Tibial nerve (tissue), 4 donors: ENCODE measurements at places on chromosomes 4 and X.

DNA sequence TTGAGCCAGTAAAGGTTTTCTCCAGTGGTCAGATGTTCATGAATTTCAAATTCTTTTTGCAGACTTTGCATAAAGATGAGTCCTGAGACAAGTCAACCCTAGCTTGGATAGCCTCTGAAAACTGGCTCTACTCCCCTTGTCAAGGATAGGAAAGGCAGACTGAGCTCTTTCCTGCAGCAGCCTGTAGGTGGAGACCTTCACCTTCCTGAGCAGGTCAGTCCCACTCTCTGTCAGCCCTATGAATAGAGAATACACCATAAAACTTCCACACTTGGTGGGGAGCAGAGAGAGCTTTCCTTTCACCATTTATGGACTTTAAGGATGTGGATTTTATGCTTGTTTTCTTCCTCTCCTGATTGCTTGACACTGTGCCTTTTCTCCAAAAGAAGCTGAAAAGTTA is 41.9 kb downstream of the PCDH19 start:
- DNase-seq = no peak

DNA sequence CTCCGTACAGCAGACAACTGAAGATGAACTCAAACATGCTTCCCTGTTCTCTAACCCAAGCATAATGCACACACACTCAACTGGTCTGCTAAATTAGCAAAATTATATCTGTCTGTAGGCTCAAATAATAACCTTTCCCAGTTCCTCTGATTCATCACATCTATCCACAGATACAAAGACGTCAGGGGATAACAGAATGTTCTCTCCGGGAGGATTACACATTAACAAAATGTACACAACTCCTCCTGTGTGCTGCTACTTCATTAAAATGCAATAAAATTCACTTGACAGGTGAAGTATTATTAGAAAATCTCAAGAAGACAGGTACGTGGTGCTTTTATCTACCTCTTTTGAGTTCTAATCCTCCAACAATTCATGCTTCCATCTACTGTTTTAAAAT is 57.4 kb downstream of the FAT1 start:
- no peak for DNase-seq

- DNase-seq = no peak
Observed at GRCh38 chrX:79159800-79160199, 15.3 kb downstream of the GPR174 start.

DNA sequence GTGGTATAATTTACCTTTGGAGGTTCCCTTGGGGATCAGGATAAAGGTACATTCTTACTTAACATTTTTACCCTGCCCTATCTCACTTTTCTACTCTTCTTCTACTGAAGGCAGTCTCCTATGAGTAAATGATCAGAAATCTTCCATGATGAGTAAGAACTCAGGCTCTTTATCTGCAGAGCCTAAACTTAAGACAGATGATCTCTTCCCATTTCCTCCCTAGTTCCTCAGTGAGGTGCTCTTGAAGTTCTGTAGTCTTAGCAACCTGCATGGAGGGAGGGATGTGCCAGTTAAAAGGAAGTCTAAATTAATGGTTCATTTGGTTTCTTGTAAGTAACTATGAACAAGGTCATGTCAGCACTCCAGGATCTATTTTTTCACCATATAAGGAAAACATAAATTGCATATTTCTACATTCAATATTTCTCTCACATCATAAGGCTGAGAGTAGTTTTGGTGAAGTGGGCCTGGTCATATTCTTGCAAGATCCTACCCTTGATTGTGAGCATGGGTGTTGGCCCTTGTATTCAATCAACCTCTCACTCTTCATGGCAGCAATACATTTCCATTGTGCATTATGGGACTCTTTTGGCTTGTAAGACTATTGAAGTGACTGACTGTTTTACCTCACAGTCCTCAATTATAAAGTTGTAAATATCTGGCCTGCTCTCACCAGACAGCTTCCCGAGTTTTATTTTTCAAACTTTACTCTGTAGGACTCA is 295.5 kb downstream of the SLC7A11 start:
- no peak for DNase-seq

DNA sequence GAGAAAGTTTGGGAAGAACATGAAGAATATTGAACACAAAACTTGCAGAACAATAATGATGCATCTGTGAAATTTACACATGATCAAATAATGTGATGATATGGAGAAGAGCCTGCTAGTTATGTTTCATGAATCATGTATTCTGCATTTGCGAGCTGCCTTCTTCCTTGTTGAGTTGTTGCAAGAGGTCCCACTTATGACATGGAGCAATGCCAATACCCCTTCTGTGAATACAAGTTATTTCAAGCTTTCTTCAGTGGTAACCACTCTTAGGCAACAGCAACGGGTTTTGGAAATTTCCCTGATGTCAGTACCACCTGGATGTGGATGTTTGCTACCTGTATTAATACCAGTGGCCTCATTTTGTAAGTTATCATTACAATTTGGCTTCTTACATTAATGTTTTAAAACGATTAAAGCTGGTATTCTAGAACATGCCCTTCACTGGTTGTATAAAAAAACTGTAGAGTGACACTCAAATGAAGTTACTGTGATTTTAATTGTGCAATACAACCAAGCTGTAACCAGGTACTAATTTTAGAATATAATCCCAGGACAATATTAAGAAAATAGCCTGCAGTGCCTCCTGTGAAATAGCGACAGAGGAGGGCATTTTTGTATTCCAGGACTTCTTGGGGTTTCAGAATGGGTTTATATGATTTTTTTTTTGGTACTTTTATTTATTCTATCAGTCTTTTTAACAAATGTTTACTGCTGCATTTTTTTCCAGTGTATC is 25.3 kb downstream of the IQCM start:
- no peak for DNase-seq

DNA sequence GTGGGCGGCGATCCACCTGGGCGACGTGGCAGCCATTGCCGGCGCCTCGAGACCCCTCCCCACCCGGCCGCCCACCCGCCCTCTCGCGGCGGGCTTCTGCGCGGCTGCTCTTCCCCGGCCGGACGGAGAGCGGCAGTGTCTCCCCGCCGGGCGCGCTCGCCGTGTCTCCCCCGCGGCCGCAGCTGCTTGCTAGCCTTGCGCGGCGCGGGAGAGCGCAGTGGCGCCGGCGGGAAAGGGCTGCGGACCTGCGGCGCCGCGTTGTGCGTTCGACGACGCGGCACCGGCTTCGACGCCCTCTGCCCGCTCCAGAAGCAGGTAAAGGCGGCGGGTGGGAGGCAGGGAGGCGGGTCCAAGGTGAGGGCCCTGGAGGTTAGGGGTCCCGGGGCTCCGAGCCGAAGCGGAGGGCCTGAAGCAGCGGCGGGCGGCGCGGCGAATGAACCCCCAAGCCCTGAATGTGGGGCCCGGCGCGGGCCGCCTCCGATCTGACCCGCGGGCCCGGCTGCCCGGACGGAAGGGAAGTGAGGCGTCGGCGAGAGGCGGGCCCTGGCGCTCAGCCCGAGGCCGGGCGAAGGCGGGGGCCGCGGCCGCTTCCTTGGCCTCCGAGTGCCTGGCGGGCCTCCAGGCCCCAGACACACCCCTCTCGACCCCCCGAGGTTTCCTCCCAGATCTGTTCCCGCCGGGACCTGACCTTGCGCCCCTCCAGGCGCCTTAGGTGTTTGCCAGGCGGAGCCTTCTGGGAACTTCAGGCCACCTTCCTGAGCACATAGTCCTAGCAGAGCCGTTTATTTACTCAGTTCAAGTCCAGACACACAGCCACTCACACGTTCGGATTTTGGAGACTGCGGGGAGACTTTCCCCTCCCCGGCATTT is at the start of gene N4BP2:
N4BP2 (plus strand) TSS at position 135 of the 870 bp plus-strand sequence. CDS start 40,491 bp downstream, outside the sequence.
- peak; percentile 52 for DNase-seq

- DNase-seq = no peak
Observed at GRCh38 chr4:177726111-177726510, 283.9 kb upstream of the AGA start.

DNA sequence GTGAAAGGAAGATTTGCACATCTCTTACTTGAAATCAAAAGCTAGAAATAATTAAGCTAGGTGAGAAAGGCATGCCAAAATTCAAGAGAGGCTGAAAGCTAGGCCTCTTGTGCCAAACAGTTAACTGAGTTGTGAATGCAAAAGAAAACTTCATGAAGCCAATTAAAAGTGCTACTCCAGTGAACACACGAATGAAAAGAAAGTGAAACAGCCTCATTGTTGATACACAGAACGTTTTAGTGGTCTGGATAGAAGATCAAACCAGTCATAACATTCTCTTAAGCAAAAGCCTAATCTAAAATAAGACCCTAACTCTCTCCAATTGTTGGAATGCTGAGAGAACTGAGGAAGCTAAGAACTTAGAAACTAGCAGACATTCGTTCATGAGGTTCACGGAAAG is 122.3 kb downstream of the UNC5C start:
- DNase-seq = no peak

DNA sequence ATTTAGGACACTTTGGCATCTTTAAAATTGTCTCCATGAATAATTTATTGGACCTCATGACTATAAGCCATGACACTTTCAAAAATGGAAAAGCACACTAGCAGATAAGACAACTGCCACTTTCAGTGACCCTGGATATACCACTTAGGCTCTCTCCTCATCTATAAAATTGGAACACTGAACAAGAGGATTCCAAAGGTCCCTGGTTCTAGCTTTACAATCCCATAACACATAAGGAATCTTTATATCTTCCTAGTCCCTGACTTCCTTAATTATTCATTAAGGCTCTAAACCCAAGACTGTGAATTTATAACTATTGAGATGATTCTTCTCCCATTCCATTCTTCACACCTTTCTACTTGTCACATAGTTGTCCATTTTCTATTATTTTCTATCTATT is 190.2 kb downstream of the SCFD2 start:
- no peak for DNase-seq

GRCh38 chr4:23890369-23891063 is 669 bp upstream of the PPARGC1A start:
- DNase-seq = no peak

- DNase-seq = no peak
Observed at GRCh38 chr4:6655924-6656323, 15.4 kb downstream of the MRFAP1 start.

DNA sequence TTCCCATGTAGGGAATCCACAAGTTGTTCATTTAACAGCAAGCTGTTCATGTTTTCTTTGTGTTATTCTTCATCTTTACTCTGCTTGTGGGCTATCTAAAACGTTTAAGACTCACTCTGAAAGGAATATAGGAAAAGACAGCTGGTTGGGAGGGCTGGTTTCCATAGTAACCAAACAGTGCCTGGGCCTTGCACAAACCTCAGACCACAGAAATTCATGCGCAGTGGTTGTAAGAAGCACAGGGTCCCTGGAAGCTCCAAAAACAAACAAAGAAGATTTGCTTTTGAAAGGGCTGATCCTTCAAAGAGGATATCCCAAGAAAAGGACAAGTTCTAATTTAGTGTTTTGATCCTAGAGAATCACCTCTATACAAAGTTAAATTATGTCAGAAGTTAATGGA is 7.8 kb downstream of the SERTM2 start:
- DNase-seq = no peak
